ENCODE measurements at places on chromosomes 6 and 20. TPM values are rescaled to one million over a fixed set of nuclear protein-coding genes. Genes with fewer than 3 reads are reported as not detected.

SPO11 gene
- total RNA-seq, result not detected

ANKEF1 gene
- total RNA-seq, result 0.65 TPM

ADGRB3 gene
- total RNA-seq, result not detected

NHSL1 gene
- total RNA-seq, result 30.2 TPM

PDE10A gene
- 6.3 TPM for total RNA-seq

ZBTB46 gene
- total RNA-seq, result 46.4 TPM

Measured in lung microvascular endothelial cell (primary cell).